ENCODE measurements at places on chromosomes 1 and 21.

GRCh38 chr1:155859881-155860871 lies 809 bp downstream of the SYT11 start:
- DNase-seq, result peak; percentile 77

DNA sequence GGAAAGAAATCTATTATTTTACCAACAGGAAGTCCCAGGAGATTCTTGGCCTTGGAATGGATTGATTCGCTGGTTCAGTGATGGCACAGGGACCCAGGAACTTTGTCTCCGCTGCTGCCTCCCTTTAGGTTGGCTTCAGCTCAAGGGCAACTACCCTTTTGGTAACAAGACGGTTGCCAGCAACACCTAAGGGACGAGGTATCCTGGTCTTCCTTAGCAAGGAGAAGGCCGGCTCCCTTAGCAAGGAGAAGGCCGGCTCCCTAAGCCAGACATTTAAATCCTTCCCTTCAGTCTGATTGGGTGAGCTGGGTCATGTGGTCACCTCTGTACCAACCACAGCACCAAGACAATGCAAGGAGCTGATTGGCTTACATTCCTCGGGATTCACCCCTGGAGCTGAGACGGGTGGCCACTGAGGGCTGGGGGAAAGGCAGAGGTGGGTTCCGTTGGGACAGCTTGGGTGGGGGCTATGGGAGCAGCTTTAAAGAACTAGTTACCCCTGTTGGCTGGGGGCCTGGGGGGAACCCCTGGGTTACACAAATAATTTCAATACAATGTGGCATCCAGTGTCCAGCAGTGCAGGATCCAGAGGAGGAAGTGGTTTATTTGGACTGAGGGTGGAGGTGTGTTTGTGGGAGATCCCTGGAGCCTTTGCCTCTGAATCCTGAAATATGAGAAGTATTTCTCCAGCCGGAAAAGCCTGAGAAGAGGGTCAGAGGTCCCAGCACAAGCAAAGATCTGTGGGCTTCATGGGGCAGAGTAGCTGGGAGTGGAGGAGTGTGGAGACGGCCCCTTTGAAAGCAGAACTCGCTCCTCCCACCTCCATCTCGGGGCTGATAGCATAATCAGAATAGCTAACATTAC lies 20.7 kb upstream of the CLIC4 start:
- peak; percentile 90 for DNase-seq

GRCh38 chr1:53145051-53145600 lies 2.7 kb upstream of the SLC1A7 start:
- DNase-seq, result no peak

- DNase-seq, result peak; percentile 44
Measured at GRCh38 chr1:103218821-103219220, 110.5 kb upstream of the COL11A1 start.

DNA sequence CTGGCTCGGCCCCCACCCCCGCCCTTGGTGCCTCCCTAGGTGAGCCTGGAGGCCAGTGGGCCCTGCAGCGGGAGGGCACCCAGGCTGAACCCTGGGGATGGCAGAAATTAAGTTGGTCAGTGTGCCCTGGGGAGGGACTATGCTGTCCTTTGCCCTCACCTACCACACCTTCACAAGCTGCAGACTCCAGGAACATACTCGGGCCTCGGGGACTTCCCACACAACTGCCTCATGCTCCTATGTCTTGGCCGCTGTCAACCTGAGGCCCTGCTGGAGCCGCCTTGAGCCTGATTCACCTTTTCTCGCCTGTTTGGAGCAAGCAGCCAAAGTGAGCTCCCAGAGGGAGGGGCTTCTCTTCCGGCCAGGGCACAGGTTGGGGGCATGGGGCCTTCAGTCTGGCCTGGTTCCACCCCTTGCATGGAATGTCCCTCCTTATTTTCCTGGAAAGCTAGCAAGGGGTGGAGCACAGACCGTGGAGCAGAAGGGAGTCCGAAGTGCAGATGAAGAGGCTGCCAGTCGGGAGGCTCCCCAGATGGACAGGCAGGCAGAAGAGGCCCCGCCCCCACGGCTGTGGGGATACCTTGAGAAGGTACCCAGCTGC lies 24.7 kb downstream of the KNCN start:
- DNase-seq, result no peak

DNA sequence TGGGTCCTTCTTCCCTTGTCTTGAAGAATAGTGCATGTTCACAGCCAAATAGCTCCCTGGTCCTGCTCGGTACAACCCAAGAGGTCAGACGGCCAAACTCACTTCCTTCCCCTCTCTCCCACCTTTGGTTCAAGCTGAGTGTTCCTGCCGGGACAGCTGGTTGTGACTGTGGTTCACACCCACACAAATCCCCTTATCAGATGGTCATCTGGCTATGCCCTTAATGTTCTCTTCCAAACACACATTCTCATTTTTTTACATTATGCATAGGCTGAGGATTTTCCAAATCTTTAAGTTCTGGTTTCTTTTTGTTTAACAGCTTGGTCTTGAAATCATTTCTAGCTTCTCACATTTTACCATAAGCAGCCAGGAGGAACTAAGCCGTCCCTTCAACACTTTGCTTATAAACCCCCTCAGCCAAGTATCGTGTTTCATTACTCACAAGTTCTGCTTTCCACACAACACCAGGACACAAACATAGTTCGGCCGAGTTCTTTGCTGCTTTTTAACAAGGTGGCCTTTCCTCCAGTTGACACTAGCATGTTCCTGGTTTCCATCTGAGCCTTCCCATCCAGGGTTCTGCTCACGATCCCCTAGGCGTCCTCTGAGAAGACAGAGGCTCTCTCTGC lies 19.7 kb upstream of the TSPEAR start:
- DNase-seq, result no peak

DNA sequence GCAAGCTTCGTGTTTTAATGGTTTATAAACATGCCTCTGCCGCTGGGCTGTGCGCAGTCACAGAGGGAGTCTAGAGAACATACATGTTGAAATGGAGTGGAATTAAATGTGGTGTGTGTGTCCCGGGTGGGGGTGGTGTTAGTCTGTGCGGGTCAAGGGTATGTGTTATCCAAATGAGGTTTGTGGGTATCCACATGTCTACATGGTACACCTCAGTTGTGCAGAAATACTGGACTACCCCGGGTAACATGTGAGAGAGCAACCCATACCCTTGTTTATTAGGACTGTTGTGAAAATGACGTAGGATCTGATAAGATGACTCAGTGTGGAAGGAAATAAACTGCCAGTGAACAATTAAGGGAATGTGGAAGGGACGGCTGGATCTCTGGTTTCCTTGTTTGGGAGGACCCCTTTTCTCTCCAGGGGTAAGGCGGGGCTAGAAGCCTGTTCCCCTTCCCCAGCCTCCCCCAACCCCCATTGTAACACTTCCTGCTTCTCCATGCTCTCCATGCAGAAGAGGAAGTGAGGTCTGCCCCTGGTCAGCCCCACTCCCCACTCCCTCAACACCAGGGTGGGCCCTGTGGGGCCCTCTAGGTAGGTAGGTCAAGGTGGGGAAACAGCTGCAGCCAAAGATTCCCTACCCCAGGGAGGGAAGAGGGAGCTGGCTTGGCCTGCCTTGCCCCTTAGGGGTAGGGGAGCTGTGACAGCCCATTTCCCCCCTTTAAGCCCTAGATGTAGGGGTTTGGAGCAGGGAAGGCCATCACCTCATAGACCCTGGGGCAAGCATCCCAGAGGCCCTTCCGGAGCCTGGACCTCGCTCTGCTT lies 690 bp downstream of the EPS8L3 start:
- DNase-seq, result peak; percentile 87

DNA sequence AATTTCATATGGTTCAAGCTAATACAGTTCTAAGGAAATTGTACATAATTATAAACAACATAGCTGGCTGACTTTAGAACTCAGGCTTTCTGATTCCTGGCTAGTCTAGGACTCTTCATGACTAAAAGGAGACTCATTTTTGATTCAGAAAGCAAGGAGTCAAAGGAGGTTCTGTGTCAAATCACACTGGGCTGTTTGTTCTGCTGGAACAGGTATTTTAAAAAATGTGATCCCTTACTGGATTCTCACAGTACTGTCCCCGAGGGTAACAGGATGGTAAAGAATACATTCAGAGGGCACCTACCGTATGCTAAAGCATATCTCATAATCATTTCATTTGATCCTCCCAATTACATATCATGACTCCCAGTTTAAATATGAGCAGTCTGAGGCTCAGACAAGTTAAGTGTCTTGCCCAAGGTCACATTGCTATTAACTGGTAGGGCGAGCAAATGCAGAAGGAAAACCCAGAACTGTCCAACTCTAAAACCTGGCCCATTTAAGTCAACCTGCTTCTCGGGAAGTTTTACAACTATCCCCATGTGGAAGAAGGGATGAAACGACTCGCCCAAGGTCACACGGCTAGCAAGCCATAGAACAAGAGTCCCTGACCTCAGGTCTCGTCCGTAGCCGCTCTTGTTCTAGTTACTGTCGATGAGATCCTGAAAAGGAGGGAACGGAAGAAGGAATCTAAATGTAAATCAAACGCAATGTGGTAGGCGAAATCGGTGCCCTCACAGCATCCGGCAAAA lies 675 bp downstream of the MYSM1 start:
- DNase-seq, result peak; percentile 12

- no peak for DNase-seq
Measured at GRCh38 chr1:225847610-225848009, 34.6 kb downstream of the TMEM63A start.

- no peak for DNase-seq
Measured at GRCh38 chr21:38416791-38417190, 81.5 kb downstream of the ERG start.

DNA sequence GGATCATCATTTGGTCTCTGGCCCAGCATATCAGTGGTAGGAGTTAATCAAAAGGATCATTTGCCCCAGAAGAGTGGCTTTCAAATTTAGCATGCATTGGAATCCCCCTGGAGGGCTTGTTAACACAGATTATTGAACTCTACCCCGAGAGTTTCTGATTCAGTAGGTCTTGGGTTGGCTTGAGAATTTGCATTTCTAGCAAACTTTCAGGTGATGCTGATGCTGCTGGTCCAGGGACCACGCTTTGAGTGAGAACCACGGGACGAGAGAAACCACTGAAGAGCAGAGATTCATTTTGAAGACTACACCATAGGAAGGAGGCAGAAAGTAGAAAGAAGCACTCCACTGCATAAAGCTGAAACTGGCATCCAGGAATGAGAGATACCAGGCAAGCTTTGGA lies 81.3 kb upstream of the DUSP10 start:
- DNase-seq, result no peak

- DNase-seq, result peak; percentile 7
Measured at GRCh38 chr1:213017447-213018273, 2.0 kb upstream of the ANGEL2 start.

Data from iris pigment epithelial cell (primary cell).